ENCODE measurements at places on chromosomes 1 and 21. TPM values are rescaled to one million over a fixed set of nuclear protein-coding genes. Genes with fewer than 3 reads are reported as not detected.

Gene HRNR
- not detected for total RNA-seq

Gene CHIA
- 0.25 TPM for total RNA-seq

Gene CELA2A
- not detected for total RNA-seq

Gene KIF21B
- 55.9 TPM for total RNA-seq

- no peak for DNase-seq
These were observed 8.3 kb downstream of the SHISA4 start for GRCh38 chr1:201896951-201897391.

- DNase-seq, result peak; percentile 81
These were observed 2.8 kb downstream of the KCNJ9 start for GRCh38 chr1:160083968-160084770.

GRCh38 chr1:98325646-98326440, 335.7 kb upstream of the SNX7 start:
- DNase-seq, result no peak

- DNase-seq, result no peak
These were observed 6.3 kb downstream of the VANGL1 start for GRCh38 chr1:115647919-115648650.

DNA sequence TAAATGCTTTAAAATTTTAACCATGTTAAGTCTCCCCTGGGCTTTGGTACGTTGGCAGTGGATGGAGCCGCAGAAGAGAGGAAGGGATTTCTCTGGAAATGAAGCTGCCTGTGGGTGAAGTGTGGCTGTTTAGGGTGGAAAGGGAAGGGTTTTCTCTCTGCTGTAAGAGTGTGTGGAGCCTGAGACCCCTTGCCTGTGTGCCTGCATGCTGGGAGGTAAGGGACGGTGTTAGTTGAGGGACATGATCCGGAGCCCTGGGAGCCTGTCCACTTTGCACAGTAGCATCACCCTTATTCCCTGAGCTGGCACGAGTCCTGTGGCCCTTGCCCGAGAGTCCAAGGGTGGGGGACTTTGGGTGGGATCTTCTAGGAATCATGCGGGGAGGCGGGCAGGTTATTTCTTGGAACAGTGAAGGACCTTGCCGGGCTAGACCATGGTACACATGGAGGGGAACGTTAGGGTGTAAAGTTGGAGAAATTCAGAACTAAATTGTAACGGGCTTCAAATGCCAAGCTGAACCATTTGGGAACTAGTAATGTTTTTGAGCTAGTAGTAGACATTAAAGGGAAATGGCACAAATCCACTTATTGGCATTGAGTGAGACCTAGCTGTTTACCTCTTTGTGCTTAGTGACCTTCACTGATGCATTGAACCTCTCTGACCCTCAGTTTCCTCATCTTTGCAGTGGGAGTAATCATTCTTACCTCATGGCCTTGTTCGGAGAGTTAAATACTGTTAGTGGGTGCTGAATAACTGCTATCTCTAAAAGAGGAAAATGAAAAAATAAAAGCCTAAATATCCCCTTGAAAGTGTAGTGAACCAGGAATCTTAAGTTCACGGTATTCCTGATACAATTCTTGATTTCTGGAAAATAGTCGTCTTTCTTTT, 3.5 kb downstream of the GALNT2 start:
- DNase-seq, result no peak

DNA sequence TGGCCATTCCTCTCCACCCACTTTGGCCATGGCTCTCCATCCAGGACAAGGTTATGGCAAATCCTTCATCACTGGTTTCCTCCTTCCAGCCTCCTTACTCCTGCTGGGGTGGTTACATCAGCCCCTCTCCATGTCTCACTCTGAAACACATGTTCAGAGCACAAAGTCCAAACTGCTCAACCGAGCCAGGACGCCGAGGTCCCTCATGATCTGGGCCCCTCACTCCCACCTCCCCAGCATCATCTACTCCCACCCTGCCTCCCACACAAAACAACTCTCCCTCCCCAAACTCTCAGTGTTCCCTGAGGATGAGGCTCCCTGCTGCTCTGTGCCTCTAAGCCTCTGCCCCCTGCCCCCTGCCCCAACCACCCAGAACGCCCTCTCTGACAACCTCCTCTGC, 33.3 kb upstream of the ZBTB40 start:
- DNase-seq, result no peak

DNA sequence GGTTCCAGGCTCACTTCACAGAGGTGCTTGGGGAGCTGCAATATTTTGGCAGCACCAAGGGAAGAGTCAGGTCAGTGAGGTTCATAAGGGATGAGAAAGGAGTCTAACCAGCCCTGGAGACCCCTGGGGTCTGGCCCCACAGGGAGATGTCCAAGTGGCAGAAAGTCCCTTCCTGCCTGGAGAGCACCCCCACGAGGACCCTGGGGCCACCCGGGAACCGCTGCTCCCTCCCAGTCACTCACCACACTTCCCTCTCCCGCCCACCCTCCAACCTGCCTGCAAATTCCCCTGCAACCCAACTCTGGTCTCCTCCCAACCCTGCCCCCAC, 6.5 kb upstream of the ITGB2 start:
- DNase-seq, result no peak

DNA sequence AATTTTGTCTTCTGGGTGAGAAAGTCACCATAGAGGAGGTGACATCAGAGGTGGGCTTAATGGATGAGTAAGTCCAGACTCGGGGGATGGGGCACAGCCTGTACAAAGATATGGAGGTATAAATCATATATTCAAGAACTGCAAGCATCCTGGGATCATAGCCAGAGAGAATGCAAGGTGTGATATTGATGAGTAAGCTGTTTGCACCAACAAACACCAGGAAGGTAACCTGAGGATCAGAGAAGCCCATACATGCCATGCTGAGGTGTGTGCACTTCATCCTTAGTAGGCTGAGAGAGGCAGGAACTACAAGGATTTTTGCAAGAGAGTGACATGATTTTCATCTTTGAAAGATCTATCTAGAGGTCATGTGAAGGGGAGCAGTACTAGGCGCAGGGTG, 306.4 kb downstream of the HHAT start:
- DNase-seq, result no peak

DNA sequence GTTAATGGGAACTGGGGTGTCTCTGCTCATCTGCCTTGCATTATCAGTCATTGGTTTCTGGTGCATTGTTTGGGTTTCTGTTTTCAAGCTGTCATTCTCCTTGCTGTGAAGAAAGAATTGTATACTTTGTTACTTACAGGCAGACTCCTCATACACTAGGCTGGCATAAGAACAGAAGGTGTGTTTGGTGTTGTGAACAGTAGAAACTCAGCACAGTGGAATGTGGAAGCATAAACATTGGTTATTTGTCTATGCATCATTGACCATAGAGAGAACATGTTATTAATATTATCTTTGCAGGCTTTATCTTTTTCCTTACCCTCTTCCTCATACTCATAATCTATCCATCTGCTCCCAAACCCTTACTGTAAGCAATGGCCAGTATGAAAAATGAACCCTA, 18.2 kb downstream of the C1orf87 start:
- no peak for DNase-seq

GRCh38 chr1:147169840-147170674, 2.2 kb downstream of the PRKAB2 start:
- DNase-seq, result no peak

GRCh38 chr1:100704473-100704872, 15.1 kb upstream of the VCAM1 start:
- no peak for DNase-seq

All from activated naive CD4-positive, alpha-beta T cell treated with anti-CD3 and anti-CD28 coated beads, Interleukin-2, amount 50 U/mL, for 72 hours (primary cell).